NCI-H446 treated with DMSO at 0.1 percent for 48 hours (cell line): ENCODE measurements at places on chromosomes 2 and 18.

GRCh38 chr2:172926785-172927640, 148.6 kb upstream of the MAP3K20 start:
- DNase-seq: no peak

GRCh38 chr18:61797696-61798590, 94.9 kb downstream of the RNF152 start:
- no peak for DNase-seq

DNA sequence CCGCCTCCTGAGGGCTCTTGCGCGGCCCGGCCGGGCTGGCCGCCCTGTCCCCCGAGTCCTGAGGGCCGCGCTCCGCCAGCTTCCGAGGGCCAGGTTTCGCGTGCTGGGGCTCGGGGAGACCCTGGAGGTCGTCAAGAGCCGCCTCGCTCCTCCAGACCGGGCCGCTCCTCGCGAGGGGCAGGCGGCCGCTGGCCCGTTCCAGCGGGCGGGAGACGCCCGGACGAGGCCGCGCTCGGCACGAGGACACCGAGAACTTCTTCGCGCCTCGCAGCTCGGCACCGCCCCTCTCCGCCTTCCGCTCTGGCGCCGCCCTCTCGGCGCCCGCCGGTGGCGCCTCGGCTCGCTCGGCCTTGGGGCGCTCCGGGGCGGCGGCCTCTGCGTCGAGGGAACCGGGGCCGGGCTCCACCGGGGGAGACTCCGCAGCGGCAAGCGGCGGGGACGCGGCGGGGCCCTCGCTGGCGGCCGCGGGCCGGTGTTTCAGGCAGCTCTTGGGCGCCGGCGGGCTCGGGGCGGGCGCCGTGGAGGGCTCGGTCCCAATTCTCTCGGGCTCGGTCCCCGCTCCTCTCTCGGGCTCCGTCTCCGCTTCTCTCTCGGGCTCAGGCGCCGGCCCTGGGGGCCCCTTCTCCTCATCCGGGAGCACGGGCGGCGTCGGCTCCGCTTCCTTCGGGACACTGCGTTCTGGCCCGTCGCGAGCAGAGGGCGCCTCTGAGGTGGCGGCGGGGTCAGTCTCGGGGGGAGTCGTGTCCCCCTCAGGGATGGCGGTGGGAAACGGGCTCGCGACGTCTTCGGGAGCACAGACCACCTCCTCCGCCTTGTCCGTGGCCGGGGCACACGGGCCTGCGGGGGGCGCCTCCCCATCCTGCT, 91.6 kb upstream of the MGAT4A start:
- no peak for DNase-seq

DNA sequence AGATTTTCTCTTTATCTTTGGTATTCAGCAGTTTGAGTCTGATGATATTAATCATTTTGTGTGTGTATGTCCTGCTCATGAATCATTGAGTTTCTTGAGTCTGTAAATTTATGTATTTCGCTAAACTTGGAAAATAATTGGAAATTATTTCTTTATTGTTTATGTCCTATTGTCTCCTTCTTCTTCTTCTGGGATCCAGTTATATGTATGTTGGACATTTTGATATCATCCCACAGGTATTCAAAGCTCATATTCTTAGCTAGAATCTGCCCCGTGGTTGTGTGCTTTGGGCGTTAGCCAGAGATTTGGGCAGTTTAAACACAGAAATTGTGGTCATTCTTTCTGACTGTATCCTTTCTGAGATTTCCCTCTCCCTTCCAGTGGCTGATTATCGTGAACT, 243.0 kb upstream of the SPRED2 start:
- DNase-seq: no peak

- DNase-seq: no peak
Observed at GRCh38 chr2:182897137-182897536, 30.7 kb upstream of the FRZB start.

DNA sequence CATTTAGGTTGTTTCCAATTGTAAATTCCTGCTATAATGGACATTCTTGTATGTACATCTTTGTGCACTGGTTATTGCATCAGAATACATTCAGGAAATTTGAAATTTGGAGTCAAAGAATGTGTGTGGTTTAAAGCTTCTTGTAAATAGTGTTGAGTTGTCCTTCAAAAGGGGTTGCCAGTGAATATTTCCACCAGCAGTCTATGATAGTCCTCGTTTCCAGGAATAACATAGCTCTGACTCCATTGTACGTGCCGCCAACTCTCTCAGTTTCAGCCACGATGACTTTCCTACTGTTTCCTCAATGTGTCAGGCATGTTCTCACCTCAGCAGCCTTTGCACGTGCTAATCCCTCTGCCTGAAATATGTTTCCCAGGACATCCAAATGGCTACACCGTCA, 10.9 kb upstream of the HS6ST1 start:
- DNase-seq: no peak

DNA sequence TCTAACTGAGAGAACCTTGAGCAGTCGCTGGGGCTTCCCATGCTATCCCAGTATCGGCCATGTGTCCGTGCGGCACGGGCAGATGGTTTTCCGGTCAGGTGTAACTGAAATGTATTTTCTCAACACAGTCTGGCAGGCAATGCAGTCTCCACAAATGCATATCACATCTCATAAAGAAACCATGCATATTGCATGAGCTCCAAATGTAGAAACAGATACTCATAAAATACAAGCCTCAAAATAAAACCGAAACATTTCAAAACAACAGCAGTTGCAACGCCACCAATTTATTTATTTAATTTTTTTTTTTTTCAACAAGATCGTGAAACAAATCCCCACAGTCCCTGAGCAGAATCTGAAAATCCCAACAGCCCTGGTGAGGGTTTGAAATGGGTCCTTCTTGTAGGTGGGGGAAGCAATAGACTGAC, 299.4 kb downstream of the LPIN1 start:
- no peak for DNase-seq

DNA sequence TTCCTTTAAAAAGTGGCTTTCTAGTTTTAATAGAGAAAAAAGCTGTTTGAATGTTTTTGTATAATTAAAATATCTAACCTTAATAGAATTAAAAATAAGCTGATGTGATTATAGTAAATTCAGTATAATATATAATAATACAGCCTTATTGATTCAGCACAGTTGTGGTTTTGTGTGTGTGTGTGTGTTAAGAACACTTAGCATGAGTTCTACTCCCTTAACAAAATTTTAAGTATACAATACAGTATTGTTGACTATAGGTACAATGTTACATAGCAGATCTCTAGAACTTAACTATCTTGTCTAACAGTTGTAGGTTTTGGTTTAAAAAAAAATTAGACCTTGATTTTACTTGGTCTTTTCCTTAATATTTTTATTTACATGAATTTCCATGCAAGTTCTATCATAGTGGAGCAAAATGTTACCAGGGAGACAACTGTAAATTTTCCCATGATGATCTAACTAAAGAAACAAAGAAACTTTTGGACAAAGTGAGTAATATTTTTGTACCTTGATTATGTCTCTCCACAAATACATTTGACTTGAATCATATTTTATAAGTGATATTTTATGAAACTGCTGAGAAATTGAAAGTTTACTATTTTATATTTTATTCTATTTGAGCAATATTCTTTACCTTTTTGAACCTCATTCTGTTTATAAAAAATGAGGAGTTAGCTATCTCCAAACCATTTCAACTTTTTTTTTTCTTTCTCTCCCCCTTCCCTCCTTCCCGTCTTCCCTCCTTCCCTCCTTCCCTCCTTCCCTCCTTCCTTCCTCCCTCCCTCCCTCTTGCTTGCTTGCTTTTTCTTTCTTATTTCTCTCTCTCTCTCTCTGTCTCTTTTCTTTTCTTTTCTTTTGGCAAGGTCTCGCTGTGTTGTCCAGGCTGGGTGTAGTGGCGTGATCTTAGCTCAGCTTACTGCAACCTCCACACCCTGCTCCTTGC, 46.3 kb downstream of the ZC3H6 start:
- DNase-seq: no peak

GRCh38 chr2:10393640-10393982, 54.5 kb downstream of the ODC1 start:
- DNase-seq: no peak

DNA sequence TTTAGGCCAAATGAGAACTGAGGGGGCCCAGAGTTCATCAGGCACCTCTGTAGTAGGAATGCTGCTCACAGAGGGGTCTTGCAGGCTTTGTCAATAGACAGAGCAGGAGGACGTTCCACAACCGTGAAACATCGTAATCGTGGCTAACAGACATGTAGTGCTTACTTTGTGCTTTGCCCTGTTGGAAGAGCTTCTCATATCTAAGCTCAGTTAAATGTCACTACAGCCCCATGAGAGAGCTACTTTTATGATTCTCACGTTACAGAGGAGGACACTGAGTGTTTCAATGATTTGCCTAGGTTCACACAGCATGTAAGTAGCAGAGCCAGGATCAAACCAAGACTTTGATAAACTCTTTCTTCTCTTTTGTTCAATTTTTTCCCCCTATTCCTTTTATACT, 136.6 kb downstream of the MYCN start:
- no peak for DNase-seq

GRCh38 chr2:236008006-236008405, 160.2 kb downstream of the GBX2 start:
- DNase-seq: no peak

DNA sequence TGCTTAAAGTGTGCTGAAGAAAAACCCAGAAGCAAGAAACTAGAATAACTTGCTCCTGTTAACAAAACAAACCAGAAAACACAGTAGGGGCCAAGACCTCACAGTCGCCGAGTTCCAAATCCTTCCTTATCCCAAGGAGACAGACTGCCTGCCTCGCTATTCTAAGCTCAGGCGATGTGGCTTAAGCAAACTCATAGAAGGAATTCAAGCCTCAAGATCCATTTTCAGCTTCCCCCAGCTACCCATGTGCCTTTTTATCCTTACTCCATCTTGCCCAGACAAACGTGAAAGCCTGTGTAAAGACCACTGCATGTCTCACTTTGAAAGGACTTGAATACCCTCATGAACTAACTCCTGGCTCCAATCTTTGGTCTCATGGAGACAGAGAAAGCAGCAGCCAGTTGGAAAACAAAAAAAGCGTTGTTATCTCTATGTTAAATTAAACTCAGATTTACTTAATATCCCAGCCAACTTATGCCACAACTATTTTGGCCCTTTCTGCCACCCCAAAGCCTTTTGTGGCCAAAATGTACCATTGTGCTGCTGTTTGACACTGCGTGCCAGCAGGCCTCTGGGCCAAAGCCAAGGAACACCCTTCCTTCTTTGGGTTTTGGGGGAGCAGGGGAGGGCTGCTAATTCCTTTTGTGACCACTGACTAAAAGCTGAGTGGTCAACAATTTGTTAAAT, 123.2 kb upstream of the FZD5 start:
- DNase-seq: no peak

GRCh38 chr2:45812011-45812500, 160.6 kb downstream of the PRKCE start:
- no peak for DNase-seq

GRCh38 chr2:204539019-204539385, 6.3 kb upstream of the PARD3B start:
- DNase-seq: no peak

GRCh38 chr2:216064014-216064630, 17.5 kb downstream of the PECR start:
- no peak for DNase-seq

DNA sequence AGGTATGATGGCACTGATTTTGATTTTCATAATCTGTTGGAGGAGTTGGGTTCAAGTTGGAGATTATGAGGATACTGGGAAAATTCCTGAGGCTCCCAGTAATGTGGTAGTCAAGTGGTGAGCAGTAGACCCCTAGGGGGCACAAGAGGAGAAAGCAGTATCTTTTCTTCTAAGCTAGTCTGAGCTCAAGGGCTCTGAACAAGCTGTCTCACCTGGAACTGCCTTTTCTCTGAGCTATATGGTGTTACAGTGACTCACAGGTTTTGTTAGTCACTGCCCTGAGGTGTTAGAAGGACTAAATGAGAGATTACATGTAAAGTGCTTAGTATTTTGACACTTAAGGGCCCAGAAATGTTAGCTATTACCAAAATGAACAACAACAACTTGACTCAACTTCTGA, 42.2 kb downstream of the CD302 start:
- DNase-seq: no peak

GRCh38 chr2:186589612-186590349, at the start of gene ITGAV:
ITGAV (plus strand) TSS chr2:186590056; CDS start chr2:186590339, 283 bp downstream.
- DNase-seq: peak; percentile 87

GRCh38 chr2:190881598-190882410, 1.2 kb downstream of the GLS start:
- DNase-seq: peak; percentile 30

DNA sequence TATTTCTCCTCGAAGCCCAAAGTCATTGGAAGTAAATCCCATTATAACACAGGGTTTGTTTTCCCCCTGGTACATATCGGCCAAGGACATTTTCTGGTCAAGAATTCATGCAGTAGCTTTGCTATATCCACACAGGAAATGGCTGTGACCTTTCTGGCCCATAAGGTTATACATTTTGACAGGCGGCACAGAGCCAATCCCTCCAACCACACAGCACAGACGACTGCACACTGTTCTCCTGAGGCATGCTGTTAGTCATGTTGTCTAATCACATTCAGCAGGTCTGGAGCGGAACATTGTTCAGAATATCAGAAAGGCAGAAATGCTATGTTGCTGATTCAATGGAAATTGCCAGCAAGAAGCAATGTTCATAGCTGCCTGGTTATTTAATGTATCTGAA, 742.3 kb upstream of the SLC8A1 start:
- no peak for DNase-seq

GRCh38 chr2:231364961-231365810, 30.3 kb upstream of the B3GNT7 start:
- no peak for DNase-seq

DNA sequence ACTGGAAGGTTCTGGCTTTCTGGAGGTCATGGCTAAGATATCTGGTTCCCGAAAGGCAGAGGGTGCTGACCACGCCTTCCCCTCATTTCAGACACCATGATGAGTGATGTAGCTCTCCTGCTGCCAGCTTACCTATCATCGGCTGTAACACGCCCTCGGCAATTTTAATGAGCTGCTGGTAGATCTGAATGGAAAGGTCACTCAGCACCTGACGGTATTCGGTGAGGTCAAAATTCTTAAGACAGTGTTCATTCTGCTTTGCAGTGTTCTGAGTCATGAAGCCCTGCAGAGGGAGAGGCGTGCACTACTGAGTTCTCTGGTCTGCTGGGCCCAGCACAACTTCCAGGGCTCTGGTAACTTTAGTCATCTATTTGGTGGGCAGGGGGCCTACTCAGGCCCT, 25.7 kb upstream of the ACAA2 start:
- no peak for DNase-seq

DNA sequence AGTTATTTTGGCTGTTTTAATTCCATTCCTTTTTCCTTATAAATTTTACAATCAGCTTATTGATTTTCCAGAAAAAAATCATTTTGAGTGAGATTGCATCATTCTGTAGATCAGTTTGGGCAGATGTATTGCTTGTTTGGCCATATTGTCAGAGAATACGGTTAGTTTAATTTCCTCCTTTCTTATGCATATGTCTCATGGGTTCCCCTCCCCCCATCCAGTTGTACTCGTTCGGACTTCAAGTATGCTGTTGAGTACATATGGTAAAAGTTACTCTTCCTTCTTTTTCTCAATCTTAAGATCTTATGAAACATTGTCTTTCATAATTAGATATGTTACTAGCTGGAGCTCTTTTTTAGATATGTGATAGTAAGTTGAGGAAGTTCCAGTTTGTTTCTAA, 131.2 kb upstream of the TTC27 start:
- no peak for DNase-seq

DNA sequence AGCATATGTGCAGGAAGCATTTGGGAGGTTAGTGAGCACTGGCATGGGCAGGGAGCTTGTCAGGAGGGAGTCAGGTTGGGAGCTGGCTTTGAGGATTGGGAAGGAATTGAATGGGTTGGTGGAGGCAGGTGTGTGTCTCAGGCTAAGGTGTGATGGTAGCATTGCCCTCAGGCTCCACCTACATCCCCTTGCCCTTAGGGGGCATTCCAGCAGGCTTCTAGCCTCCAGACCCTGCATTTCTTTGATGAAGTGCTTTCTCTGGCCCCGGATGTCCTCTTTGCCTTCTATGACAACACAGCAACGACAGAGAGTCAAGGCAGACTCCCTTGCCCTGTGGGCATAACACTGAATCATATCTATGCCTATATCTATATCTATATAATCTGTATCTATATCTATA, 13.5 kb downstream of the RHBDD1 start:
- DNase-seq: no peak
